ENCODE measurements at places on chromosomes 16 and 17. TPM values are rescaled to one million over a fixed set of nuclear protein-coding genes. Genes with fewer than 3 reads are reported as not detected.

DNA sequence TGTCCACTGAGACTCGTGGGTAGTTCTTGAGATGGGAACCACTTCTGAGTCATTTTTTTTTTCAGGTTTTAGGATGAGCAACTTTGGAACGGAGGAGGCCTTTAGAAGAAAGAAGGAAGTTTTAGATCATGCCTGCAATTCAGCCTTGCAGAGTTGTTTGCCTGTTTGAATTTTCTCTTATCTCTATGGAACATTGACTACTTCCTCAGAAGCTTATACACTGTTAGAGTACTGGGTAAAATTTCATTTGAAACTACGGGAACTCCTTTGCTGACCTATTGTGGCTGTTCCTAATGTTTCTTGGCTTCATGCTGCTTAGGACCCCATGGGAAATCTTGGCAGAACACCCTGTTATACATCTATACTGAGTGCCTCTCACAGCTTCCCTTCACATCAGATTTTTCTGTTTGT, 70.8 kb downstream of the MAP2K6 start:
- DNase-seq, result no peak
- H3K4me3 ChIP-seq, result no peak overlapping the region
- no peak overlapping the region for H3K27ac ChIP-seq

IRX6 gene
- total RNA-seq, result 0.55 TPM

GRCh38 chr17:9342225-9342624, 233.4 kb downstream of the STX8 start:
- no peak overlapping the region for H3K27ac ChIP-seq
- H3K4me1 ChIP-seq, result no peaks in the 10 kb centered on the region
- DNase-seq, result no peak
- no peaks in the 10 kb centered on the region for H3K27me3 ChIP-seq
- H3K4me3 ChIP-seq, result no peak overlapping the region

DNA sequence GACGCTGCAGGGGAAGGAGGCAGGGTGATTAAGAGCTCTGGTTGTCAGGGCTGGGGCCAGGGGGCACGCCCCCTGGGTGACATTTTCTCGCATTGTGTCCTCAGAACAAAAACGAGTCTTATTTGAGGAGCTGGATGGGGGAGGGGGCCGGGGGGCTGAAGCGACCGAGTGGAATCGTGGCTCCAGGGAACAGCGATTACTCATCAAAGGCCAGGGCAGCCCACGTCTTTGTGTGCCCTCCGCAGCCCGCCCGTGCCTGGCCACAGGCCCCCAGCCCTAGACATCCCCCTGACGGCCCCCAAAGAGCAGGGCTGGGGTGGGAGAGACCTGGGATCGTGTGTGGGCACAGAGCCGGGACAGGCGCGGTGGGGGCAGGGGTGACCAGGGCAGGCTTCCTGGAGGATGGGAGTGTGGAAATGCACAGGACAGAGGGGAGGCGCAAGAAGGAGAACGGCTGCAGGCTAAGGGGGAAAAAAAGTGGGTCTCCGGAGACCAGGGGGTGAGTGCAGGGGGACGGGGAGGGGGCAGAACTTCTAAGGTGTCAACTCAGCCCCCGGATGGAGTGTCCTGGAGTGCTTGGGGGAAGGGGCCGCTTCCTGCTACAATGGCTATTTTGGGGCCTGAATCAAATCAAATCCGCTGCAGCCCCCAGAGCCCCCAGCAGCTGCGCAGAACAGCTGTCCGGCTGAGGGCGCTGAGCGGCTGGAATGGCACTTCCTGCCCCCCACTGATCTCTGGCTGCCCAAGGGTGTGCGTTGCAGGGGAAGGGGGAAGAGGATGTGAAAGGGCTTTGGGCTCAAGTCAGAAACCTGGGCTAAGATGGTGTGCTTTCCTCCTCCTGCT, 24.0 kb upstream of the PHB1 start:
- peaks cover 17% of the 10 kb centered on the region for H3K4me1 ChIP-seq
- H3K4me3 ChIP-seq, result peak overlapping the region; percentile 6
- peaks cover 3% of the 10 kb centered on the region for H3K27me3 ChIP-seq
- no peak for DNase-seq

- peak overlapping the region; percentile 62 for H3K4me3 ChIP-seq
- no peaks in the 10 kb centered on the region for H3K4me1 ChIP-seq
- H3K36me3 ChIP-seq, result peaks cover 19% of the 10 kb centered on the region
- no peaks in the 10 kb centered on the region for H3K27me3 ChIP-seq
Observed at GRCh38 chr16:71288570-71288889, 672 bp downstream of the CMTR2 start.

NPIPB6 gene
- 1.9 TPM for total RNA-seq

DNA sequence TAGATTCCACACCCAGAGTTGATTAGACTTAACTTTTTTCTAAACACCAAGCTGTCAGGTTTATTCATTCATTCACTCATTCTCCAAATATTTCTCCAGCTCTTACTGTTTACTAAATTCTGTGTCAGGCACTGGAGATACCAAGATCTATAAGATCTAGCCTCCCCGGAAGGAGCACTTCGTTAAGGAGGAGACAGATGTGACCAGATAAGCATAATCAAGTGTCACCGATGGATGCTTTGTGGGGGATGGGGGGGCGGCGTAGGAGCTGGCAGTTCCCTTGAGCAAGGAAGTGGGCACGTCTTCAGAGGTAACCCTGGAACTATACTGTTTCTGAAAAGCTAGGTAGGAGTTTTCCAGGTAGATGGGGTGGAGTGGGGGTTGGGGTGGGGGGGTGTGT, 3.8 kb upstream of the RPL26 start:
- H3K4me1 ChIP-seq, result peaks cover 4% of the 10 kb centered on the region
- H3K27ac ChIP-seq, result no peak overlapping the region
- no peaks in the 10 kb centered on the region for H3K27me3 ChIP-seq
- no peak overlapping the region for H3K4me3 ChIP-seq
- no peak for DNase-seq

SLC35G6 gene
- total RNA-seq, result not detected

- peaks cover 3% of the 10 kb centered on the region for H3K4me1 ChIP-seq
- no peak overlapping the region for H3K4me3 ChIP-seq
- no peak for DNase-seq
- no peaks in the 10 kb centered on the region for H3K36me3 ChIP-seq
- H3K27me3 ChIP-seq, result no peaks in the 10 kb centered on the region
Observed at GRCh38 chr17:48095611-48096010, 5.7 kb downstream of the CBX1 start.

DNA sequence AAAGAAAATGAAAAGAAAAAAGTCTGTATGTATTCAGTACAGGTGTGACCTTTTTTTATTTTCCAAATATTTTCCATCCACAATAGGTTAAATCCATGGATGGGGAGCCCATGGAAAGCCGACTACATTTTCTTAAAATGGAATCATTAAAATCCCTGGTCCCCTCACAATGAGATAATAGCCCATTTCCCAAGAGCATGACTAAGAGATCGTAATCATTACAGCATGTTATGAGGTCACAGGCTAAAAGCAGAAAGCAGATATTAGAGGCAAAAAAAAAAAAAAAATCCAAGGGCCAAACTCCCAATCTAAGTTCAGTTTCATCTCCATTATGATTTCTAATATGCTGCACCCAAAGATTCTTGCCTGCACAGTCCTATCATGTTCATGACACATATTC, 44.7 kb downstream of the CYTH1 start:
- no peaks in the 10 kb centered on the region for H3K27me3 ChIP-seq
- H3K4me3 ChIP-seq, result no peak overlapping the region
- no peak overlapping the region for H3K27ac ChIP-seq
- H3K36me3 ChIP-seq, result no peaks in the 10 kb centered on the region
- no peak for DNase-seq
- H3K4me1 ChIP-seq, result peaks cover 2% of the 10 kb centered on the region

MED1 gene
- total RNA-seq, result 56.5 TPM

OR1F1 gene
- 0.48 TPM for total RNA-seq

DNA sequence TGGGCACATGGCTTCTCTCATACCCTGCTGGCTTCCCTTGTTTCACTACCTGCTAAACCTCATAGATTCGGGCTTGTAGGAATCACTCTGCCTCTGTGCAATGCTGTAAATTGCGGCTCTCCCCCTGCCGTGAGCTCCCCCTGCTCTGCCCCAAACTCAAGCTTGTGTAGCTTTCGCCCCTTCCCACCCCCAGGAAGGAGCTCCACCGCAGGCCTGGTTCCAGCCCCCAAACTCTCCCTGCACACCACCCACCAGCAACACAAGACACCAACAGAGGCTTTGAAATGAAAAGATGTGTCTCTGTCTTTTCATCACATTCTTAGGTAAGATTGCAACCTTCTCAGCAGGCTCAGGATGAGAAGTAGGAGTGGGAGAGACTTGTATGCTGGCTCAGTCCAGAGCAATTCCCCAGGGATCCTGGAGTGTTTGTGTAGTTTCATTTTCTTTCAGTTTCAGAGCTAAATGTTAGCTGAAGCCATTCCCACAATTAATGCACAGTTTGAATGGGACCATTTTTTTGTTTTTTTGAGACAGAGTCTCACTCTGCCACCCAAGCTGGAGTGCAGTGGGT, 14.2 kb downstream of the CX3CL1 start:
- DNase-seq, result no peak
- H3K27ac ChIP-seq, result no peak overlapping the region
- H3K4me1 ChIP-seq, result no peaks in the 10 kb centered on the region

ZNF423 gene
- total RNA-seq, result 52.3 TPM

GRCh38 chr17:74513987-74514631, 17.2 kb downstream of the CD300LB start:
- H3K36me3 ChIP-seq, result no peaks in the 10 kb centered on the region
- H3K27ac ChIP-seq, result no peak overlapping the region
- DNase-seq, result no peak
- no peak overlapping the region for H3K4me3 ChIP-seq
- H3K27me3 ChIP-seq, result no peaks in the 10 kb centered on the region
- no peaks in the 10 kb centered on the region for H3K4me1 ChIP-seq

GRCh38 chr17:51725185-51725584, 433.3 kb downstream of the CA10 start:
- no peaks in the 10 kb centered on the region for H3K4me1 ChIP-seq
- DNase-seq, result no peak
- H3K4me3 ChIP-seq, result no peak overlapping the region
- H3K27me3 ChIP-seq, result no peaks in the 10 kb centered on the region
- no peak overlapping the region for H3K27ac ChIP-seq

HP gene
- total RNA-seq, result not detected

FAM171A2 gene
- 23.9 TPM for total RNA-seq

GRCh38 chr17:58249270-58250133, 11.1 kb downstream of the LPO start:
- H3K27ac ChIP-seq, result no peak overlapping the region
- H3K4me3 ChIP-seq, result peak overlapping the region; percentile 42
- DNase-seq, result peak; percentile 93
- H3K4me1 ChIP-seq, result peaks cover 2% of the 10 kb centered on the region

GRCh38 chr16:54928016-54928356, 2.7 kb upstream of the IRX5 start:
- H3K27ac ChIP-seq, result no peak overlapping the region
- peak overlapping the region; percentile 36 for H3K4me3 ChIP-seq
- peaks cover 7% of the 10 kb centered on the region for H3K4me1 ChIP-seq
- no peaks in the 10 kb centered on the region for H3K36me3 ChIP-seq
- DNase-seq, result no peak

KRTAP9-4 gene
- not detected for total RNA-seq

DNA sequence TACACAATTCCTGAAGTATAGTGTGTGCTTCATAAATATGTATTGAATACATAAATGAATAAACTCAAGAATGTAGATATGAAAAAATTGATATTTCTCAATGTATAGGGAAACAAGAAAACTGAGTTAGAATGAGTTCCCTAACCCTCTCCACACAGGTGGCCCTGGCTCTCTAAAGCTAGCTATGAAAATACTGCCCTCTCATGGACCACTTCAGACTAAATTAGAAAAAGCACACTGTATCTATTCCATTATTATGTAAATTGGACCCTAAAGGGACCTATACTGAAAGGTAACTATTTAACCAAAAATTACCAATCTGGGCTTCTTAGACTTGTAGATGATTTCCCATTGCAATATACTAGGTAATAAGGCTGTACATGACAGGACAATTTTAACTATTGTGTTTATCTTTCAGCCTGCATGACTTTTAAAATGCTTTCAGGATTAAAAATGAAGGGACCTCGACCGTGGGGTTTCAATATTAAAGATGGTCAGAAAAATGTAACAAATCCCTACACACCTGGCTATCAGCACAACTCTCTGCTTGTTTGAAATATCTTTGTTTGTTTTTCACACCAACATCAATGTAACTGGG, 672.5 kb upstream of the KIF2B start:
- H3K36me3 ChIP-seq, result no peaks in the 10 kb centered on the region
- DNase-seq, result no peak
- no peak overlapping the region for H3K27ac ChIP-seq
- no peaks in the 10 kb centered on the region for H3K27me3 ChIP-seq
- no peaks in the 10 kb centered on the region for H3K4me1 ChIP-seq
- H3K4me3 ChIP-seq, result no peak overlapping the region

DNA sequence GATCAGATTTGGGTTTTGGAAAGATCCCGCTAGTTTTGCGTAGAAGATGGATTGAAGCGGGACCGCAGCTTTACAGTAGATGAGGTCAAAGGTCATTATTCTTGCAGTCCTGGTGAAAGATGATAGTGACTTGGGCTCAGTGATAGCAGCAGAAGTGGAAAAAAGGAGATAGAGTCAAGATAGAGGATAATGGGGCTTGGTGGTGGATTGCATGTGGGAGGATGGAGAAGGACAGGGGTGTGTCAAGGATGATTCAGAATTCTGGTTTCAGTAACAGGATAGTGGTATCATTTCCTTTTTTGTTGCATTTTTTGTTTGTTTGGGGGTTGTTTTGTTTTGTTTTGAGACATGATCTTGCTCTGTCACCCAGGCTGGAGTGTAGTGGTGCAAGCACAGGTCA, 28.7 kb downstream of the CHD9NB start:
- H3K4me1 ChIP-seq, result no peaks in the 10 kb centered on the region
- H3K36me3 ChIP-seq, result no peaks in the 10 kb centered on the region
- H3K4me3 ChIP-seq, result no peak overlapping the region

- no peaks in the 10 kb centered on the region for H3K36me3 ChIP-seq
- no peaks in the 10 kb centered on the region for H3K4me1 ChIP-seq
- no peak for DNase-seq
- H3K4me3 ChIP-seq, result no peak overlapping the region
- no peaks in the 10 kb centered on the region for H3K27me3 ChIP-seq
Observed at GRCh38 chr16:31224092-31224955, 7.4 kb upstream of the PYDC1 start.

DNA sequence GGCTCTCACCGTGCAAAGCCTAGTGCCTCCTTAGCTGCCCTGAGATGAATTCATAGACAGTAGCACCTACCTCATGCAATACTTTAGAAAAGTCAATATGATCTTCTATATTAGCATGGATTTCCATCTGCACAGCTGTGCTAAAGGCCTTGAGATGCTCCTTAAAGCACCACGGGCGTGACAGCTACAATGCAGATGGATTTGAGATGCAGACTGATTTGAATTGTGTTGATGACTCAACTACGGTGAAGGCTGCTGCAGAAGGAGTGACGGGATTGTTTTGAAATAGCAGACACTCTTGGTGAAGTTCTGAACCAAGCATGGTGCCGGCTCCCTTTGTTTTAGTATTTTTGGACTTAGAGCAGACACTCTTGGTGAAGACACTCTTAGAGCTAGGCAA, 88.2 kb downstream of the SPECC1 start:
- no peak overlapping the region for H3K27ac ChIP-seq
- no peak overlapping the region for H3K4me3 ChIP-seq
- no peaks in the 10 kb centered on the region for H3K27me3 ChIP-seq

LAT gene
- 3.0 TPM for total RNA-seq

FBF1 gene
- 13.8 TPM for total RNA-seq
